ENCODE measurements at places on chromosomes 1 and 21.

- DNase-seq, result no peak
Measured at GRCh38 chr21:33973268-33973667, 57.7 kb upstream of the ATP5PO start.

- no peak for DNase-seq
Measured at GRCh38 chr1:200180821-200181220, 153.3 kb downstream of the NR5A2 start.

DNA sequence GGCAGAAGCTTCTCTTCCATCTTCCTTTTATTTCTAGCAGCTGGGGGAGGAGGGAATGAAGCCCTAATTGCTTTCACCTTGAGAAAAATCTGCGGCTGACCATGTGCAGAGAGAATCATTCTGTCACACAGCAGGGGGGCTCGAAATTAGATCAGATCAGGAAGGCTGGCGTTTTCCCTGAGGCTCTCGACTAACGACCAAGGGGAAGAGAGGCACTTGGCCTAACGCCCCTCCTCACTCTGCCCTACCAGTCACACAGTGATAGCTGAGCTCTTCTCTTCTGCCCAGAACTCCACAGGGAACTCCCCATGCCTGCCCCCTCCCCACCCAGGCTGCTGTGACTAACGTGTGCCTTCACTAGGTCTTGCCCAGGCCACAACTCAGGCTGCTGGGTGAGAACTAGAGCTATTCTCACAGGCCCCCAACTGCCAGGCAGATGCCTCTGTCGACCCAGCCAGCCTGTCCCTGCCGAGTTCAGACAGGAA, 26.5 kb upstream of the KHDRBS1 start:
- no peak for DNase-seq

DNA sequence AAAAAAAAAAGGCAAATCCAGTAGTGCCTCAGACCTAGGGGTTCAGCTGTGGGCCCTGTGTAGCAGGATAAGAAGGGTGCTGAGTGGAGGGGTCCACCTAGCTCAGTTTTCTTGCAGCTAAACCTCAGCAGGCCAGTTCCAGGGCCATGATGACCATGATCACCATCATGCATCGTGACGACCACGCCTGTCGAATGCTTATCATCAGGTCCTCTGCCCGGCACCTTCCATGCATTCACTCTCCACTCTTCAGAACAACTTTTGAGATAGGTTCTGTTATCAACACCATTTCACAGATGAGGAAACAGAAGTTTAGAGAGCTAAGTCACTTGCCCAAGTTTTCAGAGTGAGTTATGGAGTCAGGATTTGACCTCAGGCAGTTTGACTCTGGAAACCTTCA, 54.9 kb downstream of the ACBD3 start:
- DNase-seq, result no peak

- DNase-seq, result no peak
Measured at GRCh38 chr1:32901823-32902534, 790 bp upstream of the TMEM54 start.

- no peak for DNase-seq
Measured at GRCh38 chr1:12677565-12677964, 33.7 kb downstream of the AADACL4 start.

DNA sequence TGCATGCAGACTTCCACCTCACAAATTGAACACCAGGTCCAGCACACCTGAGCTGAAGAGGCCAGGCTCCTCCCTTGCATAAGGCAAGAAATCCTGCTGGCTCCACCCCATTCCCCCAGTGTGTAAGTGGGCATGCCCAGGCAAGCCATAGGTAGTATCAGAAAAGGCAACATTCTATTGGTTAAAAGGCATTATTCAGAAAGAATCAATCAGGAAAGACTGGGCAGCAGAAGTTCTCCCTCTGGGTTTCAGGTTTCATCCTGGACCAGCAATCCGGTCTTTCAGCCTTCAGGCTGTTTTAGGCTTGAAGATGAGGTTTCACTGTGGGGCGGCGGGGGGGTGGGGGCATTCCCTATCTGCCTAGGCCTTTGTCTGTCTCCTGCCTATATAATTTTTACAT, 42.0 kb upstream of the LHX8 start:
- no peak for DNase-seq

DNA sequence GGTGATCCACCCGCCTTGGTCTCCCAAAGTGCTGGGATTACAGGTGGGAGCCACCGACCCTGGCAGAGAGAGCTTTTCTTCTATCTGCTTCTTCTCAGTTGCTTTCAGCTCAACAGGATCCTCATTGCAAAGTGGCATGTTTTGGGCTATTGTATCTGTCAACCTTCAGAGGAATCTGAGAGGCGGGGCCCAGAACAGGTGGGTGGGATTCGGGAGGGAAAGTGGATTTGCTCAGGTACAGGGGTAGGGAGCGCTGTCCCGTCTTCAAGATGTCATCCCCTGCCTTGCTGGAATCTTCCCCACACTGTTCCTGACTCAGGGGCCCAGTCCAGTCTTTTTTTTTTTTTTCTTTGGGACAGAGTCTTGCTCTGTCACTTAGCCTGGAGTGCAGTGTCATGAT, 26.9 kb upstream of the RCC2 start:
- no peak for DNase-seq

GRCh38 chr1:80893115-80893514, 907.6 kb upstream of the ADGRL2 start:
- DNase-seq, result no peak

DNA sequence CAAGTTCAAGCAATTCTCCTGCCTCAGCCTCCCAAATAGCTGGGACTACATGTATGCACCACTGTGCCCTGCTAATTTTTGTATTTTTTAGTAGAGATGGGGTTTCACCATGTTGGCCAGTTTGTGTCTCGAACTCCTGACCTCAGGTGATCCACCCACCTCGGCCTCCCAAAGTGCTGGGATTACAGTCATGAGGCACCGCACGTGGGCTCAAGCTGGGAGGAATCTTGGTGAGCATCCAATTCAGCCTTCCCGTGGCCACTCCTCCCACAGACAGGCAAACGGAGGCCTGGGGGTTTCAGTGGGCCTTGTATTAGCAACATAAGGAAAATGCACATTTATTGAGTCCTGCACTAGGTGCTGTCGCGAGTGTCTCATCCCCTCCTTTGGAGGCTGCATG, 24.5 kb upstream of the VWA5B1 start:
- no peak for DNase-seq

DNA sequence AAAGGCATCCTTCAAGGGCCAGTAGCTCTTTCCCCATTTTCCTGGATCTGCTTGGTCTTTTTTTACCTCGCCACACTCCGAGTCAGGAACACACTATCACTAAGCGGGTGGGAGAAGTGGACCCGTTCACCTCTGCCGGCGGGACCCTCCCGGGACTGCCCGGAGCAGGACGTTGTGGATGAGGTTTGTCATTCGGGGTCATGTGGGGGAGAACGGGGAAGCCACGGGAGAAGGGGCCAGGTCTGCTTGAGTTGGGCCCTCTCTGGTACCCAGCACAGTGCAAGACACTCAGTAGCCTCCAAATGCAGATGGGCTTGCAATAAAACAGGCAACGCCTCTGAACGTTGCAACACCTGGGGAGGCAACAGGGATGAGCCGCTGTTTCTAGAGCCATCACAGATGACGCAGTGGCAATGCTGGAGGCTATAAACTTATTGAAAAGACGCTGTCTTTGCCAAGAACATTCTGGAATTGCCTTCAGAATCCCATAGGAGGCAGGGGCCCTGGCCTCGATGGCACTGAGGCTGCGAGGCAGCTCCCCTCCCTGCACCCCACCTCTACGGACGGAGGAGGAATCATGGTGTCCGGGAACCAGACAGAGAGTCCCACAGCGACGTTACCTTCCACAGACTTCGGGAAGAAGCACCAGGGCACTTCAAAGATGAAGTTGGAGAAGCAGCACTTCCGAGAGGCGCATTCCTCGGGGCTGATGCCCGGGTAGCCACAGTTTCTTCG, 3.8 kb downstream of the TFF2 start:
- no peak for DNase-seq

DNA sequence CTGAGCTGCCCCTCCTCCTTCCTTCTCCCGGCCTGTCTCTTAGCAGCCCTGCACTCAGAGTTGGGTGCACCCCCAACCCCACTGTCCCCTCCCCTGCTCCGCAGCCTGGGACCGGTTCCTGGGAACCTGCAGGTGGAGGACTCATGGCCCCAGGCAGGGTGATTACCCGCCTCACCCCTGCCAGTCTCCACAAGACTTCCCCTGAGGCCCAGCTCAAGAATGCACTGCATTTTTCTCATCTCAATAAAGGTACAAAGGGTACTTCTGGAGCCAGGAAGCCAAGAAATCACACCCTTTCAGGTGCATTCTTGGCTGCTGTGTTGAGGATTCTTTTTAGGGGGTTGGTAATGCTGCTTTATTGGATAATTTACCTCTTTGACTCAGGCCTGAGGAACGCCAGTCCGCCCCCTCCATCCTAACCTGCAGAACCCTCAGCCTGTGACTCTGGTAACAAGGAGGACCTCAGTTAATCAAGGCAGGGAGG, 126.3 kb upstream of the TMPRSS2 start:
- no peak for DNase-seq
